ENCODE measurements at places on chromosomes 3 and 15.
A peak's percentile ranks its signal among the peaks of the same experiment; 100 is the strongest.

GRCh38 chr3:105676621-105677300 is 192.1 kb downstream of the CBLB start:
- DNase-seq = peak; percentile 25

DNA sequence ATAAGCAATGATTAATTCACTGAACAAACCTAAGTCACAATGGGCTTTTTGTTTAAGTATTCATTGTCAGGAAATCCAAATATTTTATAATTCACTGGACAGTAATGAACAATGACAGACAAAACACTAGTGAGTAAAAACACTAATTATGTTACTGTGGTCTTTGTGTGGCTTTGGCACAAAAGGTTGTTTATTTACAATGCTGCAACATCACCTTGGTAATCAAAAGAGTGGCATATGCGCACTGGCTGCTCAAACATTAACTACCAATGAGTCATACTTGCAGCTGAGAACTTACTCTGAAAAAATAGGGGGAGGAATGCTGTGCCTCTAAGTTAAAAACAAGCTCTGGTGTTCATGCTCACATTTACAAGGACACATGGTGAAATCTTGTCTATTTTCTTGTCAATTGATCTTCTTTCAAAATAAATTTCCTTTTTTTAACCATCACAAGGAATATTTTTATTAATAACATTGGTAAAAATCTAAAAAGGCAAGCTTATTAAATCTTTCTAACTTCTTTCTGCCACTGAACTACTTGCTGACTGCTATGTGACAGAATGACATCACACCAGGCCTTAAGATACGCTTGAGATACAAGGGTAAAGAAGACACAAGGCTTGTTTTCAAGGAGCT is 85.2 kb upstream of the PPIB start:
- DNase-seq = no peak

GRCh38 chr15:73353734-73354133 is 15.0 kb downstream of the HCN4 start:
- no peak for DNase-seq

DNA sequence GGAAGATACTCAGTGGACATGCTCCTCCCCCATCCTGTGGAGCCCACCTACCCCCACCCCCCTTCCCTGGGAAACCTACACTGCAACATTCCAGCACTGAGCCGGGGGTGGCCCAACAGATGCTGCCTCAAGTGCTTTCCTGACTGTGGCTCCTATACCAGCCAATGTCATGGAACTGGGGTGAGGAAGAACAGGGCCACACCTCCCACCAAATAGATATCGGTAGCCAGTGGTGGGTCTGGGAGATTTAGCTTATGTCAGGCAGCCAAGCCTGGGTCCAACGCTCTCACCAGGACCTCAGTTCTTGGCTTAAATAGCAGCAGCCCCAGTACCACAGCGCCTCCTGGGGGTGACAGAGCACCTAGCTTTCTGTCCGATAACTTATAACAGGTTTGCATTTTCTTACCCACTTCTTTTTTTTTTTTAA is 30.3 kb downstream of the CDC25A start:
- peak; percentile 3 for DNase-seq

GRCh38 chr3:100184948-100185570 is 70.8 kb upstream of the FILIP1L start:
- no peak for DNase-seq

DNA sequence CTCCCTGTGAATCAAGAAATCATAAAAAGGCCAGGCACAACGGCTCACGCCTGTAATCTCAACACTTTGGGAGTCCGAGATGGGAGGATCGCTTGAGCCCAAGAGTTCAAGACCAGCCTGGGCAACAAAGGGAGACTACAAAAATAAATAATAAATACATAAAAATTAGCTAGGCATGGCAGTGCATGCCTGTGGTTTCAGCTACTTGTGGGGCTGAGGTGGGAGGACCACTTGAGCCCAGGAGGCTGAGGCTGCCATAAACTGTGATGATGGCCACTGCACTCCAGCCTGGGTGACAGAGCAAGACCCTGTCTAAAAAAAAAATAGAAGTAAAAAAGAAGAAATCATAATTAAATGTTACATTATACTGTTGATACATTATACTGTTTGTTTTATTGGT is 28.0 kb upstream of the DCUN1D1 start:
- DNase-seq = no peak

- DNase-seq = no peak
These were observed 31.5 kb upstream of the VEPH1 start for GRCh38 chr3:157534725-157535161.

- no peak for DNase-seq
These were observed 33.6 kb upstream of the CNTN3 start for GRCh38 chr3:74648107-74648506.

DNA sequence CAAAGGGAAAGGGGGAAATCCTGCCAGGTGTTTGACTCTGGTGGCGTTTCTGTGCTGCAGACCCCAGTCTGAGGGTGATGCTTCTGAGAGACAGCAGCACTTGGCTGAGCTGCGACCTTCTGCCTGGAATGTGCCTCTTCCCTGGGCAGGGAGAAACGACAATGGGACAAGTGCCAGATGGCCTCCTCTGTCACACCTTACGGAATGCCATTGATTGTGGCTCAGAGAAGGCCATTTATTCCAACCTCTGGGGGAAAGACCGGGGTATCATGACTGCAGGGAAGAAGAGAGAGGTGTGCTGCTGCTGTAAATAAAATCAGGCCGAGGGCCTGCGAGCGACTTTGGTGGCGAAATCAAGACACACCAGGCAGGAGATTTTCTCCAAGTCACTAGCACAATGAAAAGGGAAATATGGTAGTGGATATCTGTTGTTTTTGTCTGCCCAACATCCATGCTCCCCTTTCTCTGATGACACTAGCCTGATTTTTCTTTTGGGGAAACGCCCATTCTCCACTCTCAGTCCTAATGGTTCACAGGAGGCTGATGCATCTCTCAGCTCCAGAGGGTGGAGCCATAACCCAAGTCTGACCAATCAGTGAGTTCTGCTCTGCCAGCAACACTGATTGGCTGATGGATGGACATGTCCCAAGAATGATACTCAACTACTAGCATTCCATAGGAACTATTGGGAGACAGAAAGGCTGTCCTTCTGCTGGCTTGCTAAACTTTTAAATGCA is 336.1 kb downstream of the FOXP1 start:
- DNase-seq = no peak

- no peak for DNase-seq
These were observed 35.2 kb downstream of the FEM1B start for GRCh38 chr15:68312701-68313204.

DNA sequence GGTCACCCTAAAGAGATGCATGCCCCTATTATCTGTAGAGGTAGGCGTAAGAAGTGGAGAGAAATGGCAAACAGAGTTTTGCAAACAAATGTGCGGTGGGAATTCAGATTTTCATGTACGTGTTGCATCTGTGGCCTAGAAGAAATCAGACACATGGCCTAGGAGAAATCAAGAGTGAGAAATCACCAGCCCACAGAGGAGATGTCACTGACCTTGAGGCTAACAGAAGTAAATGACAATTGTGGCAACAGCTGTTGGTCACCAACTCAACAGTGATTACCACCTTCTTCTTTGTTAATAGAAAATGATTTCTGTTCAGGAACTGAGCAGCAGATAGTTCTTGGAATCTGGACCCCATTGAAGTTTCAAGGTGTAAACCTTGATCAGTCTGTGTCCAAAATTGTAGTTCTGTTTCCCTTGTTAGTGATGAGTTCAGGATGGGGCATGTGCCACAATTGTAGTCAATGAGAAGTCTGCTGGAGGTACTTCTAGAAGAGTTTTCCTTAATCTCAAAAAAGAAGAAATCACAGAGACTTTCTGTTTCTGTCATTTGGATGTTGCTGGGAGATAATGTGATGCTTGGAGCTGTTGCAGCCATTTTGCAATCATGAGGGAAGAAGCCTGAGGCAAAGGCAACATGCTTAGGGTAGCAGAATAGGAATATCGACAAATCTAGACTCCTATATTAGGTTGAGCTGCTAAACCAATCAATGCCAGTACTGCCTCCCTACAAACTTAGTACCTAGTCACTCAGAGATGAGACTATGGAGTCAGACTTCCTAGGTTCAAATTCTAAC is 34.3 kb upstream of the RFTN1 start:
- DNase-seq = no peak

Measured in stimulated activated CD4-positive, alpha-beta T cell treated with anti-CD3 and anti-CD28 coated beads, Interleukin-12 subunit alpha, Interleukin-12 subunit beta, amount 100 ng/mL, for 24 hours (primary cell).